NCI-H1092 (cell line): ENCODE measurements at places on chromosomes 1 and 21.

DNA sequence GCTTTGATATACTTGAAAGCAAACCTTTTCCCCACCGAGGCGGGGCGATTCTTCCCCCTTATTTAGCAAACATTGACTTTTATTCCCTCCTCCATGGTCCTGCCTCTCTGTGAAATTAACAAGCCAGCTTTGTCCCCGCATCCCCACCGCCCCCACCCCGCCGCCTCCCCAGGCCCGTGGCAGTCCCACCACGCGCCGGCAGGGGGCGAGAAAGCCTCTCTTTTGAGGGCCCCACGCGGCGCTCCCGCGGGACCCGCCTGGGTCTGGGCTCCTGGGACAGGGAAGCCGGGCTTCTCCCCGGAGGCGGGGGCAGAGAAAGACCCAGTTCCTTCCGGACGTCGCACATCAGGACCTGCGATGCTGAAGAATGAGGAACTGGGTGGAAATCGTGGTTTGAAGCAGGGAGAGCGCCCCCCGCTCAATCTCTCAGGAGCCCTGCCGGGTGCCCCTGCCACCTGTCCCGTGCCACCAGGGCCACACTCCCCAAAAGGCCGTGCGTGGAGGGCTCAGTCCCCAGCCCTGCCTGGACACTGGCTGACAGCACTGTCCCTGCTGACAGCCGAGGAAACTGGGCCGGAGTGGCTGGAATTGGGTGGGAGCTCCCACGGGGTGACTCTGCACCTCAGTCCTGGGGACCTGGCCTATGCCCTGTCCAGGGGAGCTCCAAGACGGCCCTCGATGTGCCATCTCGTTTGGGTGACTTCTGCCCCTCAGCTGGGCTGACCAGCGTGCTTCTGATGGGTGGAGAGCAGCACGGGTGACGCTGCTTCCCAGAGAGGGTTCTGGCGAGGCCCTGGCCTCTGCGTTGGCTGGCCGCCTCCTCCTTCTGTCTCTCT lies 8.6 kb upstream of the ACTRT2 start:
- DNase-seq = no peak

- no peak for DNase-seq
These were observed 41.2 kb upstream of the ADARB1 start for GRCh38 chr21:45032977-45033710.

- no peak for DNase-seq
These were observed 47.7 kb upstream of the RBM15 start for GRCh38 chr1:110291241-110292030.

- DNase-seq = no peak
These were observed 113.0 kb downstream of the ETS2 start for GRCh38 chr21:38918607-38919346.

GRCh38 chr1:240342251-240342625 lies 250.6 kb downstream of the FMN2 start:
- DNase-seq = no peak

GRCh38 chr1:8879464-8879921 lies 1.0 kb upstream of the ENO1 start:
- DNase-seq = no peak

GRCh38 chr1:116690849-116691406 lies 23.4 kb upstream of the IGSF3 start:
- no peak for DNase-seq

DNA sequence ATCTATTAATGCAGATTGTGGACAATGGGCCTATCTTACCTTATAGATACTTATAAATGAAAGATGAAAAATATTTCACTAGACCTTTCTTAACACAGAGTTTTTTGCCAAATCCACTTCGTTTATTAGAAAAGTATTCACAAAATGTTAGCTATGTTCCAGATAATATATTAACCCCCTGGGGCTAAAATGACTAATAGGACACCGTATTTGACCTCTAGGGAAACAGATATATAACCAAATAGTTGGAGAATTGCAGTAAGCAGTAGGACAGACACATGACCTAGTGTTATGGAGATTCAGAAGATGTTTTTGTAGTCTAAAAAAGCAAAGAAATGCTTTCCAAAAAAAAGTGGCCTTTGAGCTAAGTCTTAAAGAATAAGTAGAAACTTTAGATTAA lies 106.9 kb downstream of the SEC16B start:
- DNase-seq = no peak

DNA sequence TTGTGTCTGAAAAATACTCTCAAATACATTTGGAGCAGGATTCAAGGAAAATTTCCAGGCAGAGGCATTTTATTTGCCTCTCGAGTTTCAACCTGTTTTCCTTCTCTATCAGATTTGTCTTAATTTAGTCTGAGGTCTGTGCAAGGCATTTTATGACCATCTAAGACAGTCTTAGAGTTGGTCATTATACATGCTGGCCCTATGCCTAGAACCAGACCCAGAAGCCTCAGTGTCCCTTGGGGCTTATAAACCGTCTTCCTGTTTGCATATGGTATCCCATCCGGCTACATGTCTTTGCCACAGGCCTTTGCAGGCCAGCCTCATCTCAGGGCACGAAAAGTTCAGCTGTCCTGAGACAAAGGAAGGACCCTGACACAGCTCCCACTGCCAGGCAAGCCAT lies 346.1 kb downstream of the SIPA1L2 start:
- DNase-seq = peak; percentile 25

DNA sequence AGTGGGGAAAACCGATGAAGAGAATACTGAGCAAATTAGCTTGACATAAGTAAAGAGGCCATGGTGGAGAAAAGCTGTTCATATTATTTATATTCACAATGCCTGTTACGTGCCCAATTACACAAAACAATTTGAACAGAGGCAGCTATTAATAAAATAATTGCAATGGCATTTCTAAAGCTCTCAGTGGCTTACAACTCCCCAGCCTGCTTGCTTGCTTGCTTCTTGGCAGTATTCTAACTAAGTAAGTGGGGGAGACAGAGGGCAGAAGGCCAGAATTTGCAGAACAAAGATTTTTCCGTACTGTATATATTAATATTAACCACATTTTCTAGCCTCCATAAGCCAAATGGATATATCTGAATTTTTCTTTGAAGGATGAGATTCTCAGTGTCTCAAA lies 12.9 kb downstream of the PTPN14 start:
- no peak for DNase-seq

- no peak for DNase-seq
These were observed 1074.5 kb downstream of the PLA2G4A start for GRCh38 chr1:187903223-187903622.

DNA sequence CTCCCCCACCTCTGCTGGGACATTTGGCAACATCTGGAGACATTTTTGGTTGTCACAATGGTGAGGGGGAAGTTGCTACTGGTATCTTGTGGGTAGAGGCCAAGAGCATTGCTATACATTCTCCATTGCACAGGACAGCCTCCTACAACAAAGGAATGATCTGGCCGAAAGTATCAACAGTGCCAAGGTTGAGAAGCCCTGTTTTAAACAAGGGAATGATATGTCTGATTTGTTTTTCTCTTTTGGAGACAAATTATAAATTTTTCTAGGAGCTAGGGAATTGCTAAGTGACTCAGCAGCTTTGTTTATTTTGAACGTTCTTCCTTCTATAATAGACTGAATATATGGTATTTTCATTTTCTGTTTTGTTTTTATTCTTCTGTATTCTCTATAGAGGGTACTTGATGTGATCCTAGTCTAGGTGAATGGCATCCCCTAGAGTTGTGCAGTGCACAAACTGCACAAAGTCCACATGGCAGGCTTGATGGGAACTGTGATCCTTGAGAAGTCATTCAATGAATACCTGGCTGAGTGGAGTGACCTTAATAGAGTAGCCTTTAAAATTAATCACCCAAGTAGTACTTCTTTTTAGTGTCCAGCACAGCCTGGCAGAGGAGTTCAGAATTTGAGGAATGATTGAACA lies 288.6 kb upstream of the USP24 start:
- DNase-seq = no peak

- DNase-seq = no peak
These were observed 2.8 kb upstream of the AHDC1 start for GRCh38 chr1:27606708-27607238.

- no peak for DNase-seq
These were observed 6.7 kb downstream of the SOX13 start for GRCh38 chr1:204079608-204079999.

DNA sequence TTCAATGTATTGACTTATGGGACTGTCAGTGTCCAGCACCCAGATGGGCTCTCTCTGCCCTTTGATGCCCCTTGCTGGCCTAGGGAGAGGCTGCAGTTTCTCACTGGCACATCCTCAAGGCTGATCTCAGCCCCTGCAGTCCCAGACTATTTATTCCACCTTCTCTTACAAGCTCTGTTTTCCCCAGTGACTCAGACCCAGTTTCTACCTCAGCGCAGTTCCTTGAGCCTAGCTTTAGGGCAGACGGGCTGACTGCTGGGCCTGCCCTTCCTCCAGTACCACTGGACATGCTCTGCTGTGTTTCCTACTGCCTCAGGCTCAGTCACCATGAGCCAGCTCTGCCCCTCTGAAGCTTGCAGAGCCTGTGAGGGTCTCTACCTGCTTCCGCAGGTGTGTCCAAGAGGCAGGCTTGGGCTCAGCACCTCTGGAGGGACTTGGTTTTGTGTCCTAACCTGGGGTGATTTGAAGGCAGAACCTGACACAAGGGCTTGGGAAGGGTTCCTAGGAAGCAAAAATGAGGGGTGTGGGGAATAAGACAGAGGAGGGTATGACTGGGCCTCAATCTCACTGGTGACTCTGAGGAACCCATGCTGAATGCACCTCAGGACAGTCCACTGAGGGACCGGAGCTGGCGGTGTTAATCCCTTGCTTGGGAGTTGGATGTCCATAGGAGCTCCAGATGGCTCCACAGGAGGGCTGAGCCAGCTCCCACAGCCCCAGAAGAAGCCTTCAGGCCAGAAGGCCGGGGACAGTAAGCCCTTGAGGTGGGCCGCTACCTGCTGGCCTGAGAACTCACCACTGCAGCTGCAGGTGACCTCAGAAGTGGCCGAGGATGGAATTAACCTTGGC lies 689.9 kb downstream of the MATN1 start:
- DNase-seq = no peak

DNA sequence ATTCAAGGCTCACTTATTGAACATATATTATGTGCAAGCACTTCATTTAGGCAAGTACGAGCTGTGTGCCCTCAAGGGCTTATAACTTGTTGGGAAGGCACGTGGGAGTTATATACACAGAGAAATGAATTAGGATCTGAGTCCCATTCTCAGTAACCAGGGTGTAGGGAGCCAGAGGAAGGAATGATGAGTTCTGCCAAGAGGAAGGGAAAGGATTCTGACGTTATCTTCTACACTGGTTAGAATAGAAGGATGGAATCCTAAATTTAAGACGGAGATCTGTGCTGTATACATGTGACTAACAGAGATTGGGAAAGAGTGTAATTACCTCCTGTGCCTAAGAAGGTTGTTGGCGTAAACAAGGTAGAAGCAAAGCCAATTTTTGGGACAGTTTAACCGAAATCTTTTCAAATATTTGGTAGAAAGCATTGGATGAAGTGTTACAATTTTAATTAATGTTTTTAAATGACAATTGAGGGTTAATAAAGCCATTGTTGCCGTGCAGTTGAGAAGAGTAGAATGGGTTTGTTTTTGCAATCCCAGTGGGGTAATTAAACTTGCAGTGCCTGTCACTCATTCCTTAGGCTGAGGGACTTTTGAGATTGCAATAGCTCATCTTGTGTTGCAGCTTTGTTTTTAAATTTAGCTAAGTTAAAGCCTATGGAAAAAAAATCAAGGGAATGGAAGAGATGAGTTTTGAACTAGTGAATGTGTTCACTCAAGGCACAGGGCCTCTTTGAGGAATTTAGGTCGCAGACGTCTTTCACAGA lies 177.2 kb downstream of the NFIA start:
- no peak for DNase-seq

GRCh38 chr1:36824390-36824861 lies 209.9 kb downstream of the GRIK3 start:
- DNase-seq = no peak

DNA sequence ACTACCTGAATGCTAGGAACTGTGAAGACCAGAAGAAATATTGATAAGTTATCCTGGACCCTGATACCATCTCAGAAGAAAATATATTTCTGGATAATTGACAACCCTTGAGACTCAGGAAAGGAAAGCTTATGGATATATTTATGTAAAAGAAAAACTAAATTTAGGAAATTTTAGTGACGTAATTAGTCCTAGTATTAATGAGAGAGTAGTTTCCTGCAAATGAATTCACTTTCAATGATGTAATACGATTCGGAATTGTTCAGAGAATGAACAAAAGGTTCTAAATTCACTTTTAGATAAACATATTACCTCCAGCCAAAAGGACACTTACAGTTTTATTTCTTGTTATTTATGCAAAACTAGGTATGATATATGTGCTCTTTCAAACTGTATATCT lies 1120.1 kb upstream of the NCAM2 start:
- no peak for DNase-seq

DNA sequence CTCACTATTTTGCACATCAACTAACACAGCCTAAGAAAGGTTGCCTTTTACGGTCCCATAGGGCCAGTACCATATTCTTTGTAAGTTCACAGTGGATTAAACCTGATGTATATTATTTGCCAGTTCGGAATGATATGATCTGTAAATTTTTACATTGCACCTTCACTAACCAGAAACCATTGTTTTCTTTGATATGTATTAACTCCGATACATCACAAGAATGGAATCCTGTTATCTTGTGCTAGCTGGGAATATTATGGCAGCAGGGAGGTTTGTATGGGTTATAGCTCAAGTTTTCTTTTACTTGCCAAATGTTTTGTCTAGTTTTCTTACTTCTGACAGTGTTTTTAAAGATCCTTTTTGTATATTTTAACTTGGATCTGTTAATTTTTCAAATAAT lies 51.4 kb upstream of the S1PR1 start:
- no peak for DNase-seq

- DNase-seq = no peak
These were observed 8.1 kb upstream of the TFF1 start for GRCh38 chr21:42374457-42374856.

DNA sequence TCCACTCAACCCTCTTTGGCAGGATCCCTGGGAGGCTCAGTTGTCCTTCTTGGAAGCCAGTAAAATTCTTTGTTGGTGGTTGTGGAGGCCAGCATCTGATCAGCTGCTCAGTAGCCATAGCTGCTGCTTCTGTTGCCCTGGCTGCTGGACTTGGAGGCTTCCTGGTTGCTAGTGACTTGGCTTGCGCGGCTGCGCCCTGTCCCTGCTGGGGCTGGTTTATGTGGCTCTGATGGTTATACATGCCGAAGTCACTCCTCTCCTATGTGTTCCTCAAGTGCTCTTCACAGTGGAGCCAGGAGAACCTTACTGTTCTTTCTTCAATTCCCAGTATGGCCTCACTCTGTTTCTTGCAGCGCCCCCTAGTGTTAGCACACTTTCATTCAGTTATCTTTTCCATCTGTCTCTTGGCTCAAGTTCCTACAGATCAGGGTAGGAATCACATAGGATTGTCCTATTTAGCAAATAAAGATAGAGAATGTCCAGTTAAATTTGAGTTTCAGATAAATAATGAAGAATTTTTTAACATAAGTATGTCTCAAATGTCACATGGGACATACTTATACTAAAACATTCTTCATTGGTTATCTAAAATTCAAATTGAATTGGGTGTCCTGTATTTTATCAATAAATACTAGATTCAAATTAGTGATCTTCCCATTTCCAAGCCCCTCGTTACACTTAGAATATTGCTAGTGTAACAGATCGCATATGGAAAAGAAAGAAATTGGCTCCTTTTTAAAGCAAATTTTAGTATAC lies 176.5 kb downstream of the TGFB2 start:
- peak; percentile 8 for DNase-seq

GRCh38 chr1:47416319-47417169 lies 459 bp downstream of the FOXE3 start:
- DNase-seq = no peak
